A549 treated with CORT108297 at 1 μM for 4 hours (cell line): ENCODE measurements at places on chromosomes 2 and 18. TPM values are rescaled to one million over a fixed set of nuclear protein-coding genes. Genes with fewer than 3 reads are reported as not detected.

Gene CYRIA
- 0.06 to 0.30 TPM (median 0.14 TPM) in 5 replicates for total RNA-seq

Gene KCNE4
- 0.66 to 0.90 TPM (median 0.83 TPM) in 5 replicates for total RNA-seq

Gene ZC3H15
- total RNA-seq = 78.1 to 107 TPM (median 84.8 TPM) in 5 replicates

Gene WNT6
- total RNA-seq = 0.05 to 0.28 TPM (median 0.17 TPM) in 4 of 5 replicates, not detected in the other

Gene AQP4
- 0.05 TPM in 1 of 5 replicates, not detected in the others for total RNA-seq

Gene CAPN13
- total RNA-seq = 0.03 to 0.15 TPM (median 0.05 TPM) in 4 of 5 replicates, not detected in the other

Gene CHRND
- total RNA-seq = not detected in 5 replicates

Gene GAD1
- 0.53 to 0.67 TPM (median 0.61 TPM) in 5 replicates for total RNA-seq

Gene INPP5D
- total RNA-seq = 0.29 to 0.60 TPM (median 0.45 TPM) in 5 replicates

Gene INHBB
- 11.9 to 20.8 TPM (median 16.5 TPM) in 5 replicates for total RNA-seq

Gene GDF7
- total RNA-seq = 0.03 to 0.08 TPM (median 0.06 TPM) in 5 replicates

Gene SGPP2
- total RNA-seq = 0.21 to 0.33 TPM (median 0.27 TPM) in 5 replicates

Gene GPBAR1
- 0.08 to 0.17 TPM (median 0.11 TPM) in 5 replicates for total RNA-seq

Gene CIB4
- total RNA-seq = 0.16 to 0.34 TPM in 2 of 5 replicates, not detected in the others
